ENCODE measurements at places on chromosomes 16 and 17.
A peak's percentile ranks its signal among the peaks of the same experiment; 100 is the strongest.

GRCh38 chr17:32627239-32627996 is 140.6 kb downstream of the CDK5R1 start:
- DNase-seq: peak; percentile 60

DNA sequence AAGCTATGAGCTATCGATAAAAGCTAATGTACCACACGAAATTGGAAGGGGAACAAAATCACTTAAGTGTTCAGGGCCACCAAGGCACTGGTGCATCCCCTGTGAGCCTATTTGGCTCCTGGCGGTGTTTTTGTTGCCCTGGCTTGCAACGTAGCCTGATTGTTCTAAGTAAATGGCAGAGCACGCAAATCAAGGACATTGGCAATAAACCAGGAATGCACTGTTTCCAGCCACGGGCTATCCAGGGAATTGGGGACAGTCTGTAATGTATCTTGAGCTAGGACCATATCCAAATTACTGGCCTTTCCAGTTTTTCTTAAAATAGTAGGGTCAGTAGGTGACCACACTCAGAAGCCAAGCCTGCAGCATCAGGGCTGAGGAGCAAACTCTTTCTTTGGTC is 734.0 kb downstream of the MAF start:
- DNase-seq: no peak

DNA sequence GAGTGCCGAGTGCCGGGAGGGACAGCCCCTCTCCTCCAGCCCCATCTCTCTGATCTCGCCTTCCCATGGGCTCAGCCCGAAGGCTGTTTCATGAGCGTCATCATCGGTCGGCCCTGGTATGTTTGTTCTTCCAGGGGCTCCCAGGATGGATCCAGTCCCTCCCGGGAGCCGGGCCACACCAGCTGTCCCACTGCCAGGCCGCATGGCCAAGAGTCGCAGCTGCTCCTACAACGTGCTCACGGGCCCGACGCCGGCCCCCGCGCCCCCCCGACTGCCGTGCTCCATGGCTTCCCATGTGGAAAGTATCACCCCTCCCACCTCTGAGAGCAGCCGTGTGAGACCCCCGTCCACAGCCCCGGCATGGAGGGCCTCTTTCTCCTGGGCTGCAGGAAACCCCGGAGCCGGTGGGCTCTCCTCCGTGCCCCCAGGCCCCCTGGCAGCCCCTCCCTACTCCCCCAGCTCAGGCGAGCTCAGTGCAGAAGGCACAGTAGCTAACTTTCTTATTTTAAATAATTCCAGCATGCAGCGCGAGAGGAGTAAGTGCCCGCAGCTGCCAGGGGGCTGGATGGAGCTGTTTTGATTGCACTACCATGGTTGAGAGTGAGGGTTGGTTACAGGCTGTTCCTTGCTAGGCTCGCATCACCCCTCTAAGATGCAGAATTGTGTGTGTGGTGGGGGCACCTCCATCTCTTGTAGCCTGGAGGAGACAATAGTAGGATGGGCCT is 26.6 kb upstream of the GSE1 start:
- no peak for DNase-seq

DNA sequence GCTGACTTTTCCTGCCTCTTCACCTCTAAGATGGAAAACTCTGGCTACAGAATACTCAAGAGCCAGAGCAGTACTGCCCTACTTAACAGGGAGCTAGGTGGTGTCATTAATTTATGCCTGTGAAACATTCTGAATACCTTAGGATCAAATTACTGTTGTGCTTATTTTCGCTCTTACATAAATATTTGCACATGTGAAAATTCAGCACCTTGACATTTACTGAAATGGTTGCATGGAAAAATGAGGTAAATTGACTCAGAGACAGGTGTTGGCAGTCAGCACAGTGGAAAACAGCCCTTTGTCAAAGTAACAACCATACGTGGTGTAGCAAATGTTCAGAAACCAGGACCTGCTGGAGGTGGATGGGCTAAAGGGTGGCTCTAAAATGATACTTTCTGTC is 193.6 kb downstream of the CDH8 start:
- no peak for DNase-seq

- DNase-seq: no peak
Observed at GRCh38 chr16:53995378-53995777, 291.2 kb downstream of the IRX3 start.

- no peak for DNase-seq
Observed at GRCh38 chr17:59345476-59345875, 14.0 kb downstream of the YPEL2 start.

Measured in A172 (cell line).